ENCODE measurements at places on chromosomes 5 and 9.

GRCh38 chr9:136666372-136667213 is 3.9 kb downstream of the EGFL7 start:
- no peak for DNase-seq

GRCh38 chr9:5842929-5843793 is 10.2 kb upstream of the ERMP1 start:
- DNase-seq = no peak

- no peak for DNase-seq
Observed at GRCh38 chr5:64769855-64770254, 1.1 kb downstream of the CWC27 start.

DNA sequence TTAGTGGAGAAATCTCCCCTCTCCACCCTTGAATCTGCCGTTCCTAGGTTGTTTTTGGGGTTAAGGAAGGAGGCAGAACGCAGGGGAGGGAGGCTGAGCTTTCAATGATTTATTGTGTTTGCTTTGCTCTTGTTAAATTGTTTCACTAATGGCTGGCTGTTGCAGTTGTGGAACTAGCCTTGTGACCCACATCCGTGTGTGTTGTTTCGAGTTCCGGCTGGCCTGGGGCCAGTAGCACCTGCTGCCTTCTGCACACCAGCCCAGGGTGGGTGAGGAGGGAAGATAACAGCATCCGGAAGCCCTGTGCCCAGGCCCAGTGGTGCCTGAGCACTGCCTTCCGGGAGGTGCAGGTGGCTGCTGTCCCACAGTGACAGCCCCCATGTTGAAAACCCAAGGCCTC is 3.6 kb downstream of the ERGIC1 start:
- DNase-seq = no peak

DNA sequence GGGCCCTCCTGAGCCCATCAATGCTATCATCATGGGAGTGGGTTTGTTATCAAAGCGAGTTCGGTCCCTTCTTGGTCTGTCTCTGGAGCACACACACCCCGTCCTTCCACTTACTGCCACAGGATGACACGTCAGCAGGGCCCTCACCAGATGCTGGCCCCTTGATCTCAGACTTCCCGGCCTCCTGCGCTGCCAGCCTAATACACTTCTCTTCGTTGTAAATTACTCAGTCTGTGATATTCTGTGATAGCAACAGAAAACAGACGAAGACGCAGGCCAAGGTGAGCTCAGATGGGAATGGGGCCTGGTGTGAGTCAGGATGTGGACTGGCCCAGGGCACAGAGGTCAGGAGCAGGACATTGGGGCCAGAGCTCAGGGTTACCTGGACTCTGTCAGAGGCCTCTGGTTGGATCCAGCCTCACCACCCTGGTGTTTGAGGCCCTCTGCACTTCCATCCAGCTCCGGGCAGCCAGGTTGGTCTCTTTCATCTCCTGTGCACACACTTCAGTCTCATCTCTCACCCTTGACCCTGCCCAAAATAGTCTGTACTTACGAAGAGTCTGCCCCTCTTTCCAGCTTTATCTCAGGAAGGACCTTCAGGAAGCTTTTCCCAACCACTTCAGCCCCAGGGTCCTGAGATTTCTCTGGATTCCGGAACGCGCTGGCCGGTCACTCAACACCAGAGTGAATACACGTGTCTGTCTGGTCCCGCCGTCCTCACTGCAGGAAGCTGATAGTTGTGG is 26.0 kb upstream of the CNOT6 start:
- DNase-seq = no peak

GRCh38 chr5:6307304-6307703 is 71.0 kb downstream of the MED10 start:
- no peak for DNase-seq

- DNase-seq = no peak
Observed at GRCh38 chr5:142537938-142538337, 148.0 kb downstream of the FGF1 start.

DNA sequence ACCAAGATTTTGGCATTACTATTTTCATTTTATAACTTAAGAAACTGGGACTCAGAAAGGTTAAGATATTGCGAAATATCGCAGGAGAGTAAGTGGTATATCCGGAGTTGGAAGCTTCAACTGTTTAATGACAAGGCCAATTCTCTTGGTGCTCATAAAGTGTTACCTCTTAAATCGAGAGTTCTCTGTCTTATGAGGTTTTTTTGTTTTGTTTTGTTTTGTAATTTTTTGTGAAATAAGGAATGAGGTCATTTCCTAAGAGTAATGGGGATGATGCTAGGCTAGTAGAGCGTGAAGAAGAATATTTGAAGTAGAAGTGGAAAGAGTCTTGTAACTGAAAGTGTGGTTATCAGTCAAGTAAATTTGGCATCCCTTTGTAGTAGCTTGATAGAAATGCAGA is 183.2 kb upstream of the DAB2 start:
- no peak for DNase-seq

GRCh38 chr9:37942621-37943344 is 38.9 kb upstream of the SLC25A51 start:
- no peak for DNase-seq

DNA sequence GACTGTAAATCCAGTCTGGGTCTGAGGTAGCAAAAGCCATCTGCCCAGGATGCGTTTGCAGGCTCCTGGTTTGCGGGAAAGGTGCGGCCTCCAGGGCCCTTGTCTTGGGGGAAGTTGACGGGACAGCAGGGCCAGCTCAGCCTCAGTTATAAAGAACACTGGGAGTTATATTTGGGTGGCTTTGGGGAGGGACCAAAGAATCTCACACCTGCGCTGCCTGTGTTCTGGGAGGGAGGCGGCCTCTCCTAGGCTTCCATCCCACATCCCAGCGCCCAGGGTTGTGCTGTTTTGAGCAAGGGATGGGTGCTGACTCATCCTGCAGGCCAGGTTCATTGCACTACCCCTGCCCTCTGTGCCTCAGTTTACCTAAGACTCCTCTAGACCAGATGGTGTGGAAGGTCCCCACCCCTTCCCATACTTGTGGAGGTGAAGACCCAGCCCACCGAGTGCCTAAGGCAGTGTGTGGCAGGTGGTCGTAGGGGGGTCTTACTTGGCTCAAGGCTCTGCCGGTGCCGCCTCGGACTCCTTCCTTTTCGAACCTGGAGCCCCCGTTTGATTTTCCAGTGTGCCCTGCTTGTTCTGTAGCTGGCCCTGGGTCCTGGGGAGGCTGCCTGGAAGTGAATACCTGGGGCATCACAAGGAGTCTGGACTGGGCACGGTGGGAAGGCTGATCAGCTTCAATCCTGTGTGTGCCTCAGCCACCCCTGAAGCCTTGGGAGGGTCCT is 39.3 kb upstream of the FCN2 start:
- DNase-seq = no peak

- no peak for DNase-seq
Observed at GRCh38 chr5:8675182-8675581, 806.2 kb downstream of the MTRR start.

GRCh38 chr5:65880496-65881072 is 45.8 kb upstream of the ERBIN start:
- DNase-seq = no peak

DNA sequence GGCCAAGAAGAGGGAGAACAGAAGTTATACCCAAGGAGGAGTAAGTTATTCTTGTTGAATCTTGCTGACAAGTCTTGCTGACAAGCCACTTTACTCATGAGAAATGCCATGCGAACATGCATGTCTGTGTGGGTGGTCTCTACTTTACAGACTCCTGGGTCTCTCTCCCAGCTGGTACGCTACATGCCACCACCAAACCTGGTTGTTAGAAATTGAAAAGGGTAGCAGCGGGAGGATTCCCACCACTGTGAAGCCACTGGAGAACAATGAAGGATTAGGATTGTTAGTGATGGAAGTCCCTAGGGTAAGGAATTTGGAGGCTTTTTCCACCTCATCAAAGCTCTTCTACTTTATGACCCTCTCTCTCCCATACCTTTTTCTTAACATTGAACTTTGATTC is 53.6 kb upstream of the GABRB2 start:
- no peak for DNase-seq

DNA sequence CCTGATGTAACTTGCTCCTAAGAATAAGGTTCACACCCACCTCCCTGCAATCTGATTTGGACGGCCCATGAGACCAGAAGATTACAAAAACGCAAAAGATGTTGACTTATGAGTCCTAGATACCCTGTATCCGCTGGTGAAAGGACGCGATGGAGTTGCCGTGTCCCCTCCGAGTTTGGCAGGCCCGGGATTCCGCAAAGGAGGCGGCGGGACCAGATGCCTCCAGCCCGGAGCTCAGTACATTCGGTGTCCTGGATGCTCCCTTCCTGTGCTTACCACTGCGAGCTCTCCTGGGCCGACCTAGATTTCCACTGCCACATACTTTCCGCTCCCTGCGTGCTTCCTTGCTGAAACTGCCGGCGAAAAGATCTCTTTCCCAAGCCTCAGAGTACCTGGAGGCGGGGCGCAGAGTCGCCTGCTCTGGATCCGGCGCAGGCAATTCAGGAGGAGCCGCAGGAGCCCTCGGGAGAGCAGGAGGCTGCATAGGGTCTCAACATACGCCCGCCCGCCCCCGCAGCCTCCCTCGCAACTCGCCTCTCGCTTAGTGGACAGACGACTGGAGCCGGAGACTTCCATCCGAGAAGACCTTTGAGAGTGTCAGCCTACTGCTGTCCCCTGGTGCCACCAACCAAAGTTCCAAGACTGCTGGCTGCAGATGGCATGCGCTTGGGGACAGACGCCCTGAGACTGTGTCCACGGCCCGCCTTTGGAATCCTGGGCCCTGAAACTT is 39.8 kb downstream of the ANXA2R start:
- DNase-seq = peak; percentile 44

DNA sequence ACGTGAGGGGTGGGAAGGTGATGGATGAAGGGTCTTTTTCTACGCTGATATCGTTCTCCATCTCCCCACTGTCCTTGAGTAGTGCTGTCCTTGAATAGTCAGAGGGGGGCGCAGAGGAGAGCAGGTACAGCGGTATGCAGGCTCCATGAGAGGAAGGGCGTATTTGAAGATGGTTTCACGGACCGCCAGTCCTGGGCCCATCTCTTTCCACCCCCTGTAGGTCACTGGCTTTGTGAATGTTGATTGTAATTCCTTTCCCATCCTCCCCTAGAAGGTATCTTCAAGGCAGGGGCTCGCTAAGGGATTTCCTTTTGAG is 40.8 kb upstream of the DAB2IP start:
- DNase-seq = no peak

DNA sequence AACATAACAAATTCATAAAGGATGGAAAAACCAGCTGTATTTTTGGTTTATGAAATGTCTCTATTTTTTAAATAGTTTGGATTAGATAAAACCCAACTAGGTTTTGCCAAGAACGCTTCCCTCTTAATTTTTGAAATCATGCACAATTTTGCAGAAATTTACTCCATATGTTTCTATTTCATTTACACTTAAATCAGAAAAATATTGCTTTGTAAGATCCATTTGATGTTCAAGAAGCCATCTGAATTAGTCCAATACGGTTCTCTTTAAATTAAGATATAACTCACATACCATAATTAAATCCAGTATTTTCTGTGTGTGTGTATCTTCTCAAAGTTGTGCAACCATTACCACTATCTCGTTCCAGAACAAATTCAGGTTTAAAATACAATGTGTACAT is 78.6 kb upstream of the FBXL7 start:
- no peak for DNase-seq

- DNase-seq = no peak
Observed at GRCh38 chr9:27395484-27395921, 98.6 kb upstream of the EQTN start.

DNA sequence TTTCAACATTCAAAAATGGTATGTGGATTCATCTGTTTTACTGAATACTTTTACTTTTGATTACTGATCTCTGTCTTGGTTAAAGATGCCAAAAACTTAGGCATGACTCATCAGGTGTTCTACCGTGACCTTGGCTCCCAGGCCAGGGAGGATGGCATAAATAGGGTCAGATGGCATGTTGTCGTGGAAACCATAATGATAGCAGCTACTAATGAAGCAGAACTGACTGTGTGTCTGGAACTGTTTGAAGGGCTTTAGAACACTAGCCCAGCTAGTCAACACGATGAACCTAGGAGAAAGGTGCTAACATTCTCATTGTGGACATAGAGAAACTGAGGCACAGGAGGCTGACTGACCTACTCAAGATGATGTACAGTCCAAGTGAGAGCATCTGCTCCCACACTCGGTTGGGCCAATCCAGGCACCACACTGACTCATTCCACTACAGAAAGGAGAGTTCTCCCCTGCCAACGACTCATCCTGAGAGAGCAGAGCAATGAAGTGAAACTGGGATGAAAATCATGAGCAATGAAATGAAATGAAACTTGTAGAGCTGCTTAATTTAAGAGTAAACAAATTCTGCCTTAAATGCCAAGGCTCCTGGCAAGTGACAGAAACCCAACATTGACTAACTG is 116.0 kb downstream of the TENT4A start:
- DNase-seq = no peak

GRCh38 chr5:150021491-150022157 is 21.1 kb downstream of the HMGXB3 start:
- DNase-seq = peak; percentile 31

DNA sequence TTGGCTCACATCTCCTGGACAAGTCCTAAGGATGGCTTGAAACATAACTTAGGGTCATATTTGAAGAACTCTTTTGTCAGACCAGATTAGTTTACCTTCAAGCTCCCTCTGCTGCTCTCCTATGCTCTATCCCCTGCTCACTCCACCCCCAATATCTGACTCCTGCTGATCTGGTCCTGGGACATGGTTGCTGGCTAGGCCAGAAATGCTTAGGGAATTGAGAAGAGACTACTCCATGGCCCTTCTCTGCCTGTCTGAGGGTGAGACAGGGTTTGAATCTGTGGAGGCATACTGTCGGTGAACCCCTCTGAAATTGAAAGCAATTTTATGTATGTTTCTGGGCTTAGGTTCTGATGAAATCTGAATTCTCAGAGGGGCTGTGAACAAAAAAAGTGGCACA is 3.3 kb downstream of the OTULIN start:
- no peak for DNase-seq

DNA sequence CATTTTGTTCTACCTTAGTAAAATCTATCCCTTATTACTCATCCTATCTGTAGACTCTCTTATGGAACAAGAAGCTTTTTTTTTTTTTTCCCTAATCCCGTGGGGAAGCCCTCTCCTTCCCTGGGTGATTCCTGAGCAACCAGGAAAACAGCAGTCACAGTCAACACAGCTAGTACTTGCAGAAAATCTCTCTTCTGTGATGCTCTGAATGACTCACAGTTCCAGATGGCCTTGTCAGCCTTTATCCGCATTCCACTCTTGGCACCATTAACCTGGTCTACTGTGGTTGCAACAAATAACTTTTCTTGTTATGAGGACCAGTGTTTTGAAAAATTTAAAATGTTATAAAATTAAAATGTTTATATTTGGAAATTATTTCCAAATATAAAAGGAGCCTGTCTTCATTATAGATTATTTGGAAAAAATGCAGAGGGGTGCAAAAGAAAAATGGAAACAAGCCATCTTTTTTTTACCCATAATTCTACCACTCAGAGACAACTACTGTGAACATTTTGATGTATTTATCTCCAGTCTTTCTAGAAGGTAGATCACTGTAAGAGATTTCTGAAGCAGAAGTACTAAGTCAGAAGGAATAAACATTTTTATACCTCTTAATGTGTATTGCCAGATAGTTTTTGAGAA is 486.7 kb downstream of the RAB3C start:
- DNase-seq = peak; percentile 19
